ENCODE measurements at places on chromosomes 1 and 21.
A peak's percentile ranks its signal among the peaks of the same experiment; 100 is the strongest.

GRCh38 chr1:235018161-235018560 lies 110.5 kb downstream of the TOMM20 start:
- no peak for DNase-seq

GRCh38 chr1:87218618-87219017 lies 110.1 kb upstream of the LMO4 start:
- no peak for DNase-seq

- peak; percentile 61 for DNase-seq
These were observed 500 bp downstream of the FAM20B start for GRCh38 chr1:179025975-179026812.

DNA sequence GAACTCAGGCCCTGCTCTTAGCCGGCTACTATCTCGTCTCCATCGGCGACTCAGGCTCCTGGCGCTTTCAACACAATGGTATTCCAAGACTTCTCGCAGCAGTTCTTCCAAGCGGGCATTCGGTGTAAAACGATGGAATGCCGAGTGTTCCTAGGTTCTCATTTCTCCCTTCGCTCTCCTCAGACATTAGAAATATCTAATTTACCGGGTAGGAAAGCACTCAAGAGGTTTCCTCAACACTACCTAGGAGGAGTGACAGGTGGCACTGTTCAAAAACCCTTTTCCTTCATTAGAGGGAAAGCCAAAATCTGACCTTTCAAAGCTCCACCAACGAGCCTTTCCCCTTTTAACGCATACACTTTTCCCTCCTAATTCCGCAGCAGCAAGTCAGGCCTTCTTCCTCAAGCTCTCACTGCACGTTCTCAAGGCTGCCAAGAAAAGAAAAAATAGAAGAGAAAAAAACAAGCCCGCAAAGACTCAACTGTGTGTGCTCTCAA lies 601 bp downstream of the UBE2G2 start:
- no peak for DNase-seq

DNA sequence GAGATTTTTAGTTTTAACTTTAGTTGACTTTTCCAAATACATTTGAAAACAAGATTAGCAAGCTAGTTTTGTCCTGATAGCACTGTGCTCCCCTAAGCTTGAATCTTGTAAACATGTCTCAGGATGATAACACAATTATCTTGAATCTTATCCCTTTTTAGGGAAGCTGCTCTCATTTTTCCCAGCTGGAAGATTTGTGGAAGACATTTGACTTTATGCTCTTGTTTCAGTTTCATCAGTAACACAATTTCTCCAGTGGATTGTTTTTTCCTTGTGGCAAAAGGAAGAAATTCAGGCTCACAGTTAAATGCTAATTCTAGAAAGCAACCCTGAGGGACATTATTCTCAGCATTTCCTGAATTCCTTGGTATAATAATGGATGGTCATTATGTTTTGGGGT lies 88.8 kb downstream of the CDC7 start:
- DNase-seq, result no peak

All from stimulated activated CD4-positive, alpha-beta T cell treated with anti-CD3 and anti-CD28 coated beads, Interleukin-15, amount 100 ng/mL, for 48 hours (primary cell).